Activated T-cell treated with anti-CD3 and anti-CD28 coated beads, Interleukin-2, amount 50 U/mL, for 4 hours (primary cell): ENCODE measurements at places on chromosomes 1 and 21. TPM values are rescaled to one million over a fixed set of nuclear protein-coding genes. Genes with fewer than 3 reads are reported as not detected.

GRCh38 chr1:193310564-193310963 lies 124.2 kb upstream of the B3GALT2 start:
- DNase-seq, result no peak

DNA sequence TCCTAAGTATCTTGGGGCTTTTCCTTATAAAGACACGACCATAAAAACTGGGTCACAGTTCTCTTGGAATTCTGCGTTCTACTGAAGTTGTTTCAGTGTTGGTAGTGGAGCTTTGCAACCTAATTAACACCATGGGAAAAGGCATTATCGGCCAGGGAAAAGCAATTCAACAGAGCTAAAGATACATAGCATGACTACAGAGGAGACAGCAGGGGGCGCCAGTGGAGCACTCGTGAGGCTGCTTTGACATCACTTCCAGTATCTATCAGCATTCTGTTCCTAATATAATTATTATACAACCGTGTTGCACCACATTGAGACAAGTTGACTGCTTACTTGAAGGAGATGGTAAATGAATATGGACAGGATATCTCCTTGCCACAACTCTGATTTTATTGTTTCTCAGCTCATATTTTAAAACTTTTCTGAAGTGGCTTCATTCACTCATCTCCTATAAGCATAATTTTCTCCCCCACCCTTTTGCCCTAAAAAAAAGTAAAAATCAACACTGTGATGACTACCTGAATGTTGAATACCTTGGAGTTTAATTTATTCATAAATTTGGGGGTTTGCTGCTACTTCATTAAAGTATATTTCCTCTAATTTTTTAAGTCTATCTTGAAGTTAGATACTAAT lies 39.4 kb downstream of the ZP4 start:
- DNase-seq, result no peak

DNA sequence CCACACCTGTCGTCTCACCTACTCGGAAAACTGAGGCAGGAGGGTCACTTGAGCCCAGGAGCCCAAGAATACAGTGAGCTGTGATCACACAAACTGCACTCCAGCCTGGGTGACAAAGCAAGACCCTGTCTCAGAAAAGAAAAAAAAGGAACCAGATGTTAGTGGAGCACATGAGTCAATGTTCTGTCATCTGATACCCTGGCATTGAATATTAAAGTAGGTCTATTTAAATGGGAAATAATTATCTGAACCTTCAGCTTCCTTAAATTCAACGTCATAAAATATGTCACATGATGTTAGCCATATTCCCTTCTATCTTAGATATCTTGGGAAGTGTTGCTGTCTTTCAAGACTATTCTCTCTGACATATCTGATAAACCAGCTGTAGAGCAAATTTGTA lies 47.3 kb downstream of the NCAM2 start:
- DNase-seq, result no peak

DNA sequence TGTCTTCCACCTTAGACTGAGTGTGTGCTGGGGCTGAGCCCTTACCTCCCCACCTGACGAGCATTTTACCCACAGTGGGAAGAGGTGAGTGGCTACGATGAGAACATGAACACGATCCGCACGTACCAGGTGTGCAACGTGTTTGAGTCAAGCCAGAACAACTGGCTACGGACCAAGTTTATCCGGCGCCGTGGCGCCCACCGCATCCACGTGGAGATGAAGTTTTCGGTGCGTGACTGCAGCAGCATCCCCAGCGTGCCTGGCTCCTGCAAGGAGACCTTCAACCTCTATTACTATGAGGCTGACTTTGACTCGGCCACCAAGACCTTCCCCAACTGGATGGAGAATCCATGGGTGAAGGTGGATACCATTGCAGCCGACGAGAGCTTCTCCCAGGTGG lies 73.7 kb downstream of the EPHB2 start:
- no peak for DNase-seq

GRCh38 chr1:23895082-23895481 lies 18.1 kb downstream of the CNR2 start:
- no peak for DNase-seq

GRCh38 chr1:151811181-151811580 lies 6.0 kb upstream of the LINGO4 start:
- DNase-seq, result no peak

GRCh38 chr1:216627252-216627651 lies 96.0 kb downstream of the ESRRG start:
- no peak for DNase-seq

DNA sequence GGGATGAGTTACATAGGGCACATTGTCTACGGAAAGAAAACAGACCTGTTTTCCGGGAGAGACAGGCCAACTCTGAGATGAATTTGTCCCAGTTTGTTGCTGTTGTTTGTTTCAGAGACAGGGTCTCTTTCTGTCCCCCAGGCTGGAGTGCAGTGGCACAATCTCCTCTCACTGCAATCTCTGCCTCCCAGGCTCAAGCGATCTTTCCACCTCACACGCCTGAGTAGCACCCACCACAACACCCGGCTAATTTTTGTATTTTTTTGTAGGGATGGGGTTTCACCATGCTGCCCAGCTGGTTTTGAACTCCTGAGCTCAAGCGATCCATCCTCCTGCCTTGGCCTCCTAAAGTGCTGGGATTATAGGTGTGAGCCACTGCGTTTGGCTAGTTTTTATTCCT lies 125.5 kb upstream of the ERRFI1 start:
- DNase-seq, result no peak

The KCNT2 gene
- not detected for total RNA-seq

DNA sequence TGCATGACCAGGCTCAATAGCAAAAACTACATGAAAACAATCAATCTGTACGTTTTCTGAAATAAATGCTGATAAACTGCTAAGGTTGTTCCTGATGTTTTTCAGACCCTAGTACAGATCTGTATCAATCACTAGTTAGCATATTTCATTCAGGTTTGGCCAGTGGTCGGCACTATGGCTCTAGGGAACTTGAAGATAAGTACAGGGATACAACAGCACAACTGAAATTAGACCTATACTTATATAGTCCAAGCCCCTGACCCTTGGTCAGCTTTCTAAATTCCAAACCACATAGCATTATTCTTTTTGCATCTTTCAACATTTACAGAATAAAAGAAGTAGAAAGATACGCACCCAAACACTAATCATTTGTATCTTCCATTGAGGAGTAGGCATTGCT lies 142.7 kb downstream of the PLPPR4 start:
- no peak for DNase-seq

- DNase-seq, result no peak
Observed at GRCh38 chr21:45894450-45894825, 87.1 kb upstream of the COL6A1 start.

DNA sequence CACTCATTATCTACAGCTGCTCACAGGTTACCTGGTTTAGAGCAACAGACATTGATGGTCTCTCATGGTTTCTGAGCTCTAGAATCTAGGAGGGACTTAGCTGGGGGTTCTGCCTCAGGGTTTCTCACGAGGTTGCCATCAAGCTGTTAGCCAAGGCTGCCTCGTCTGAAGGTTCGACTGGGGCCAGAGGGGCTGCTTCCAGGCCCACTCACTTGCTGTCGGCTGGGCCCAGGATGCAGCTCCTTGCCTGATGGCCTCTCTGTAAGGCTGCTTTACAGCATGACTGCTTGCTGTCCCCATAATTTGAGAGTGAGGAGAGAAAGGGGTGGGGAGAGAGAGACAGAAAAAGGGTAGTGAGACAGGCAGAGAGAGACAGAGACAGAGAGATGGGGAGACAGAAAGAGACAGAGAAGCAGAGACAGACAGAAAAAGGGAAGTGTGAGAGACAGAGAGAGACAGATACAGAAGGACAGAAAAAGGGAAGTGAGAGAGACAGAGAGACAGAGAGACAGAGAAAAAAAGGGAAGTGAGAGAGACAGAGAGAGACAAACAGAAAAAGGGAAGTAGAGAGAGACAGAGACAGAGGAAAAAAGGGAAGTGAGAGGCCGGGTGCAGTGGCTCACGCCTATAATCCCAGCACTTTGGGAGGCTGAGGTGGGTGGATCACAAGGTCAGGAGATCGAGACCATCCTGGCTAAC lies 106.8 kb upstream of the C1orf174 start:
- DNase-seq, result no peak

The TLR5 gene
- 0.33 TPM for total RNA-seq

DNA sequence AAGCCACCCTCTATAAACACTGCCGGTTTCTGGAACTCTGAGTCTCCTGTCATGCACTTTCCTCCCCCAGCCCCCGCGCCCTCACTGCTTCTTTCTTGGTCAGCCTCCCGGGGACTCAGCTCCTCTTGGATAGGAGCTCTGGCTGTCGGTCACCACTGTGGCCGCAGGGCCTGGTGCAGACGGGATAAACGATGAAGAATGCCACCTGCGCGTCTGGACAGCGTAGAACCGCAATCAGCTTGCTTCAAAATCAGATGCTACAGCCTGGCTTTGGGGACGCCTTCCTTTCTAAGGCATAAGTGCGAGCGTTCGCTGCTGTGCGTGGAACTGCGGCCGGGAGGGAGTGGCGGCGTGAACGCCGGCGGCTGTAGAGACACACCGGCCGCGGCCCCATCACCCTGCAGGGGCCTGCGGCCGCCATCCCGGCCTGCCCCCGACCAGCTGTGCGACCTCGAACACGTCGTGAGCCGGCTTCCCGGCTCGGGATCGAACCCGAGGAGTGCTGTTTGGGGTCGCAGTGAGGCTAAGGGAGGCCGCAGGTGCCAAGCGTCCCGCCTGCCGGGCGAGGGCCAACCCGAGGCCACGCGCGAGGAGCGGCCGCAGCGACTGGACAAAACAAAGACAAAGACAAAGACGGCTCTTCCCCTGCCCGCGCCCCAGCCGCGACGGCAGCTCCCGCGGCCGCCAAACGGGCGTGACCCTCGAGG lies 688 bp downstream of the PTTG1IP start:
- no peak for DNase-seq
